Effector memory CD4-positive, alpha-beta T cell (primary cell): ENCODE measurements at places on chromosomes 2 and 18.

- DNase-seq = no peak
These were observed 440.9 kb upstream of the UBE2E3 start for GRCh38 chr2:180539541-180539940.

DNA sequence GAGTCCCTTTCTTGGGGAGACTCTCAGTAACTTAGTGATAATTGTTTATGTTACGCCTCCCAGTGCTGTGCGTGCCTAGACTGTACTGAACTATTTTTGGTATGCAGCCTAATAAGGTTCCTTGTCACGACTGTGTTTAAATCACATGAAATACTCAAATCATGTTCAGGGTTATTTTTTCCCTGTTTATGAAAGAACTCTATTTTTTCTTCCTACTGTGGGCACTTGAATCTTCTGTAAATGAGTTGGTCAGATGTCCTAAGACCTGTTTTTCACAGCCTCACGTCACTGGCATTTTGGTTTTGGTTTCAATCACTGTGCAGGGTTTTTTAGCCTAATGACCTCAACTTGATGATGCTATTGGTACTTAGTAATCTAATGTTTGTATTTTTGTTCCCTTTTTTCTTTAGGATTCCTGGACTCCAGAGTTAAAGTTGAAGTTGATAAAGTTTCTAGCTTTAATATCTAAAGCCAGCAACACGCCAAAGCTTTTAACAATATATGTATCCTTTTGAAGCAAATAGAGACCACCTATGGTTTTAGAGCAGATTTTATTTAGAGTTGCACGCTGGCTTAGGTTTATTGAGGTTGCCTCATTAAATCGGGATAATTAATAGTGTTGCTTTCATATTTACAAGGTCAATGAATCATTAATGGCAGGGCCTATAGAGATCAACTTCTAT lies 24.0 kb downstream of the ARMC9 start:
- no peak for DNase-seq

DNA sequence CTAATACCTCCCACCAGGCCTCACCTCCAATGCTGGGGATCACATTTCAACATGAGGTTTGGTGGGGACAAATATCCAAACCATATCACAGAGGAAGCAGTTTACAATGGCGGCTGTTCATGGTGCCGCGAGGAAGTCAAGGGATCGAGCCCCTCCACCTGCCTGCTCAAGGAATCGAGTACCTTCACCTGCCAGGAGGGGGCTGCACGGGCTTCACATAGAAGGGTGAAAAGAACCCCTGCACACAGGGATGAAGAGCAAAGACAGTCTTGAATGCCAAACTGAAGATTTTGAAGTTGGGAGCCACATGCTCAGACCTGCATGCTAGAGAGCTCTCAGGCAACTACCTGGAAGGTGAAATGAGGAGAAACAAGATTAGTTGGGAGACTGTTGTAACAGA lies 110.3 kb downstream of the KCNF1 start:
- no peak for DNase-seq

DNA sequence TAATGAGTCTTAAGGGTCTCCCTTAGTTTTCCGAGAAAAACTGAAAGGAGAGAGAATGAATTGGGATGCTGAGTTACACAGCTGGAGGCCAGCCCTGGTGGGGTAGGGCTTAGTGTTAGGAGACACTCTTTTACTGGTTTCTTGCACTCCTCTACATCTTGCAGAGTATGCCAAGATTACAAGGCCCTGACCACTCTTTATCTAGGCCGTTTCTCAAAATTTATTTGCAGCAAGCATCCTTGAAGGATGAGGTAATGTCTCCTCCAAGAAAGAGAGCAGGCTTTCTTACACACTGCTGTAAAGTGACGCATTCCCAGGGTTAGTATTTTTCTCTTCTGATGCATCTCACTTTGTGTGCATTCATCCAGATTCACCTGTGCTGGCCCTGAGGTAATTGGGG lies 166.2 kb downstream of the TDRD15 start:
- DNase-seq = no peak

DNA sequence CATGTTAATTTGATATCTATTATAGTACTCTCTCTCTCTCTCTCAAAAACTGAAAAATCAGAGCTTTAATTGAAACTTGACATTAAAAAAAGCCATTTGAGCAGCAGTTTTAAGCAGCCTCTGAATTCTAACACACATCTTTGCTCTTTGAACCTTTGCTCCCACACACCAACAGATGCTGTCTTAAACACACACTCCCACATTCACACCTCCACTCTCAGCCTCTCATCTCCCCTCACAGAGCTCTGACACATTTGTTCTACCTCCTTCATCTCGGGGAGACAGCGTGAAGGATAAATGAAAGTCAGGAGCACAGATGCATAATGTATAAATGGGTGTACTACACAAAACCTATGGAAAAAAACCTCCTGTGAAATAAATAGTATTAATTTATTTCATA lies 95.2 kb downstream of the NAB1 start:
- DNase-seq = no peak
